Cortex of kidney (tissue), 1 donor: ENCODE measurements at places on chromosomes 16 and 17.

- no peak for DNase-seq
Observed at GRCh38 chr17:28712032-28712704, 480 bp upstream of the PROCA1 start.

DNA sequence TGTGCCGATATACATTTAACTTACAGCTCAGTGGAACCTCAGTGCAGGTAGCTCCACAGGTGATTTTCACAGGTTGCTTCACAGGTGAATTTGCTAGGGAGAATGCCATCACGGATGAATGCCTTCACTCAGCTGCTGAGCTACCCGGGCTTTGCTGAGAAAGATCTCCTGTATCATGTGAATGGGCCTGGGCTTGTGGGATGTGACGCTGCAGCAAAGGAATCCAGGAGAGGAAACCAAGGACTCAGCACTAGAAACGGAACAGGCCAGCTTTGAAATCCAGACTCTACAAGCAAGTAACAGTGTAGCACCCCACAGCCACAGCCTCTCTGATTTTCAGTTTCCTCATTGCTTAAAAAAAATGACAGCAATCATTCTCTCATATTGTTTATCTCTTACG, 271.4 kb upstream of the MAF start:
- DNase-seq: no peak

GRCh38 chr17:79202480-79202879, 127.9 kb downstream of the ENGASE start:
- no peak for DNase-seq

DNA sequence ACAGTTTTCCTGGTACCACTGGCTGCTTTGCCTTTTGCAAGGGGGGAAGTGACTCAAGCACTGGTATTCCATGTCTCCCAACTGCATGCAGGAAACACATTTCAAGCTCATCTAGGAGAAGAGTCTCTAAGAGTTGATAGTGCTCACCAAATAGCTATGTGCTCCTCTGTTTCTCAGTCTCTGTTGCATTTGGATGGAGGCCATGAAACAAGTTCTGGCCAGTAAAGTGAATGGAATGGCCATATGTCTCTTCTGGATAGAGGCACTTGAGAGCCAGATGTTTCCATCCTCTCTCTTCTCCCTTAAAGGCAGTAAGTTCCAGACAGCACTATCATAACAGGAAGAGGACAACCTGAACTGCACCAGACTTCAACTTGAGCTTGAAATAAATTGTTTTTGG, 60.6 kb downstream of the C16orf82 start:
- no peak for DNase-seq

- no peak for DNase-seq
Observed at GRCh38 chr16:28586466-28586865, 10.4 kb downstream of the SULT1A2 start.

- no peak for DNase-seq
Observed at GRCh38 chr17:53797501-53797900, 25.2 kb upstream of the KIF2B start.

GRCh38 chr16:22394121-22394520, 19.7 kb upstream of the CDR2 start:
- DNase-seq: no peak

GRCh38 chr16:13134836-13135235, 233.4 kb downstream of the SHISA9 start:
- no peak for DNase-seq

GRCh38 chr17:74417178-74418045, 14.5 kb upstream of the GPRC5C start:
- DNase-seq: no peak

- no peak for DNase-seq
Observed at GRCh38 chr17:70318051-70318450, 148.7 kb downstream of the KCNJ2 start.

DNA sequence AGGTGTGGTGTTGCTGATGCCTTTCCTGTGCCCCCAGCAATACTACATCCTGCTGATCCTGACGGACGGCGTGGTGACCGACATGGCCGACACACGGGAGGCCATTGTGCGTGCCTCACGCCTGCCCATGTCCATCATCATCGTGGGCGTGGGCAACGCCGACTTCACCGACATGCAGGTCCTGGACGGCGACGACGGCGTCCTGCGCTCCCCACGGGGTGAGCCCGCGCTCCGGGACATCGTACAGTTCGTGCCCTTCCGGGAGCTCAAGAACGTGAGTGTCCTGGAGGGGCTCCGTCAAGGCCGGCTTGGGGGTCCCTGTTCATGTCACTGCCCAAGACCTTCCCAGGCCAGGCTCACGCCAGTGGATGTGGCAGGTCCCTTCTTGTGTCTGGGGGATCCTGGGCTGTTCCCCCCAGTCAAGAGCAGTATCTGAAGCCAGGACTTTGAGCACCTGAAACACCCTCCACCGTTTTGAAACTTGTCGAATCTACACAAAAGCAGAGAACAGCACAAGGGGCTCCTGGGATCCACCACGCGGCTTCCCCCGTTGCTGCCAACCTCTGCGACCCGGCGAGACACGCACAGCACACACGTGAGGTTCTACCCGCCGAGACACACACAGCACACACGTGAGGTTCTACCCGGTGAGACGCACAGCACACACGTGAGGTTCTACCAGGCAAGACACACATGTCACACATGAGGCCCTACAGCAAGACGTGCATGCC, 17.9 kb upstream of the DPEP1 start:
- DNase-seq: no peak

DNA sequence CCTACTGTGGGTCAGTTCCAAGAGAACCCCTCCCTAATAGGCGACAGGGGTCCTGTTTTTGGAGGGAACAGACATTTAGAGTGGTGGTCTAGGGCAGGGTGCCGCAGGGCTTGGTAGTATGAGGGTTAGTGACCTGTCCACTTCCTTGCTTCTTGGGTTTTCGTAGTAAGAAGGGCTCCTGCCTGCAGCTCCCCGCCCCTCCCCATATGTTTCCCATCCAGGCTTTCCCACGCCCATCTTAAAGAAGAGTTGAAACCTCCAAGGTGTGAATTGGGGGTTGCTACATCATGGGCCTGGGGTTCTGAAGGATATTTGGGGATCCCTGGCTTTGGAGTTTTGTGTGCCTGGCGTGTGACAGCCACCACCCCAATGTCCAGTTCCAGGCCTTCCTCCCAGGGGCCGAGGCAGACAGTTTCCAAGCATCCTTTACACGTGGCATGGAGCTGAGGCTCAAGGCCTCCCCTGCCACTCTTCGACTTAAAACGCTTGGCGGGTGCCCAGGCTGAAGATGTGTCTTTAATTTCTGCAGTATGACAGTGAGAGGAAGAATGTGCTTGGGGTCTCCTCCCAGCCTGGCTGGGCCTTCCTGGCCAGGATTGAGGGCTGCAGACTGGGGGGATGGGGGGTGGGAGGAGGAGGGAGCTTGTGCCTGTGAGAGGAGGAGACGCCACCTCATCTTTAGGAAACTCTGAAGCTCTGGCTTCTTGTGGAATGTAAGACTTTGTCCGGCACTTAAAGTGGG, 2.3 kb upstream of the COL1A1 start:
- DNase-seq: no peak

GRCh38 chr17:14904386-14904785, 360.7 kb downstream of the PMP22 start:
- no peak for DNase-seq

GRCh38 chr16:73735018-73735417, 561.6 kb upstream of the PSMD7 start:
- DNase-seq: no peak

DNA sequence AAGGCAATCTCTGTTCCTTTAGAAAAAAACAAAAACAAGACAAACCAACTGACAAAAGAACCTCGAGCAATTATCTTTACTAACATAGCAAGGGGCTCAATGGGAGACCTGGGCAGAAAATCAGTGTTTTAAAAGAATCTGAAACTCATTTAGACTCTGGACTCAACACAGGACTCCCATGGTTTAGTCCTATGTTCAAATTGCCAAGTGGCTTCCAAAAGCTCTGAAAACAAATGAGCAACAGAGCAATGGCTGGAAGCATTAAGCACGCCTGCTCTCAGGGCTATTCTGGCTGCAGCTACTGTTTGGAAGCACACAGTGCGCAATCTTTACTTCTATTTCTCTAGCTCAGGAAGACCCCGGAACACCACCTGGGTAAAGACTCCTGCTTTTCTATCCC, 162.0 kb downstream of the AATF start:
- DNase-seq: no peak

DNA sequence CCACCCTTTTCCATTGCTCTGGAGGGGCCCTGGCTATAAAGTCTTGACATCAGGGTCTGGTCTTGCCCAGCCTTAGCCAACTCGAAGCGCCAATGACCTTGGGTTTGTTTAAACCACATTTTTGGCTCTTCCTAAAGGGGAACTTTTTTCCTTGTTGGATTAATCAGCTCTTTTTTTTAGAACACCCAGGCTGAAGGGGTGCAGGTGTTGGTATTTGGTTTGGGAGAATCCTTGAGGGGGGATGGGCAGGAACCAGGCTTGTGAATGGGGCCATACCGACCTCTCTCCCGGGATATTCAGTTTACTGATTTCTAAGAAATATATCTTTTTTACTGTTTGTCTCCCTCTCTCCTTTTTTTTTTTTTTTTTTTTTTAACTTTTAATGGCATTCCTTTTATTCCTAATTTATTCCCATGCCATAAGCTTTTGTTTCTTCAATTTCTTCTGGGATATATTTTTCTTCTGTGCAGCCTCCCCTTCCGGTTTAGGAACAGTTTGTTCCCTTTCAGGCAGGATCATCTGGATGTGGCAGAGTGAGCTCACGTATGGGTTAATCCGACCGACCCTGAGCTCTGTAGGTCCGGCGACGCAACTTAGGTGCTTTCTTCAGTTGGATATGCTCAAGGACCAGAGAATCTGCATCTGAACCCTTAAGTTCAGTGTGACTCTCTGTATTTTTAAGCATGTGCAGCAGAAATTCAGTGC, 129.5 kb downstream of the ABCC6 start:
- DNase-seq: no peak

GRCh38 chr17:80101946-80102663, 724 bp downstream of the GAA start:
- no peak for DNase-seq

GRCh38 chr17:40061609-40062038, 1.1 kb upstream of the THRA start:
- no peak for DNase-seq

- DNase-seq: no peak
Observed at GRCh38 chr17:75909051-75909811, 4.5 kb upstream of the MRPL38 start.

DNA sequence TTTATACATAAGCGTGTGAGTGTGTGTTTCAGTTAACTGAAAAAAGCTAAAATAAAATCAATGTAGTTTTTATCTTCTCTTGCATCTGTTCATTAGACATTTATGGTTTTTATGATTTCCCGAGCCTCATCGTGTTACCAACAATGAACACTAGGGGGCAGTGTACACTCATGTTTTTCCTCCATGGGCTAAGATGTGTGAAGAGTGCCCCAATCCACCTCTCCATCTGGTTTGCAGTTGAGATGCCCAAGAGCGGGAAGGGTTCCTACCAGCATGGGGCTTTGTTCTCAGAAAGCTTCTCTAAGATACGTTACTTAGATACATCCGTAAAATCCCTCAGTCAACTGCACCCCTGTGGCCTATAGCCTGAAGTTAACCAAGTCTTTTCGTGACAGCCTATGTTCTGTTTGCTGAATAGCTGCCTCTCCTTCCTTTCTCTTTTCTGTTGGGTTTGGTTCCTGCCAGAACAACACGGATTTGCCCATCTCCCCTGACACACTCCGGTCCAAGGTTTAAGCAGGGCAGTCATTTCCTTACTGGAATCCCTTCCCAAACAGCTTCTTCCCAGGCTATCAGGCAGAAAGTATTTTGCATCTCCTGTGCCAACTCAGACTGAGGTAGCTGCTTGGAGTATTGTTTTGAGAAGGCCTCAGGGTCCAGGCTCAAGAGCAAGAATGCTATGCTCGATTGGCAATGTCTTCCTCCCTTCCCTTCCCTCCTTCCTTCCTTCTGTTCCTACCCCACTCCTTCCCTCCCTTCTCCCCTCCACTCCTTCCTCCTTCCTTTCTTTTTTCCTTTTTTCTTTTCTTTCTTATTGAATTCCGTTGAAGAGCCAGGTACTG, 12.9 kb upstream of the ELAC2 start:
- DNase-seq: no peak

DNA sequence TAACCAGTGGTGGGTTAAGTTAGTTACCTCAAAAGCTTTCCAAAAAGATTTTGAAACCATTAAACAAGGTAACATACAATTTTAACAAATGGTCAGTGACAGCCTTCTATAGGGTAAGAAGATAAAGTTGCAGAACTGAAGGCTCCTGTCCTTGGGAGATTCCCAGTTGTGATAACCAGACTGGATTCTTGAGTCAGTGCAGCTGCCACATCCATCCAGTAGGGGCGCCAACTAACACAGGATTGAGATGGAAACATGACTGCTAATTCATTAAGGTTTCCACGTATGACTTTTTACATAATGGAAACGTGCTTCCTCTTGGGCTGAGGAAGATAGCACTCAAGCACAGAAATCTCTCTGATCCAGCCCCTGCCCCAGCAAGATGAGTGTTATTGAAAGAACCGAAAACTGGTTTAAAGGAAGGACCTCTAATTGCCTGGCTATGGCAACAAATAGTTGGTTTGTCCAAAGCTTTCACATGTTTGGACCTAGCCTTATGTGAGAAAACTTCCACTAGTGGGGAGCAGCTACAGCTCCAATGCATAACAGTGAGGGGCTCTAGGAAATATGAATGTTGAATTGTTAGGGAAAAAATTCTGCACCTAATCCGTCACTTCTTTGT, 269.8 kb upstream of the MYOCD start:
- DNase-seq: no peak

DNA sequence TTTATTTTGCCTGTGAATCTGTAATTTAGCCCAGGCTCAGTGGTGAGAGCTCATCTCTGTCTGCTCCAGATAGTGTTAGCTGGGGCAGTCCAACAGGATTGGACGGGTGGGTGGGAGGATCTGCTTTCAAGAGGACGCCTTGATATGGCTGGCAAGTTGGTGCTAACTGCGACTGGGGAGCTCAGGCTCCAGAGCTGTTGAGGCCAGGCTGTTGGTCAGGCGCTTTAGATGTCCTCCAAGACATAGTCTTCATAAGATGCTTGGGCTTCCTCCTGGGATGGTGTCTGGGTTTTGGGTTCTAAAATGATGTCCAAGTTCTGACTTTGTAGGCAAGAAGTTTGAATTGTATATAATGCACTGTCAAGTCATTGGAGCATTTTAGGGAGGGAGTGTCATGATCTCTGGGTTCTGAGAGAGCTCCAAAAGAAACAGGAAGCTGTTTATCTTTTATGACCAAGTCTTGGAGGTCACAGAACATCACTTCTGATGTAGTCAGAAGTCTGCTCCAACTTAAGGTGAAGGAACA, 12.8 kb upstream of the PCTP start:
- no peak for DNase-seq

- DNase-seq: no peak
Observed at GRCh38 chr16:66026211-66026610, 340.3 kb upstream of the CDH5 start.
